ENCODE measurements at places on chromosomes 3 and 15. TPM values are rescaled to one million over a fixed set of nuclear protein-coding genes. Genes with fewer than 3 reads are reported as not detected.
A peak's percentile ranks its signal among the peaks of the same experiment; 100 is the strongest.

DNA sequence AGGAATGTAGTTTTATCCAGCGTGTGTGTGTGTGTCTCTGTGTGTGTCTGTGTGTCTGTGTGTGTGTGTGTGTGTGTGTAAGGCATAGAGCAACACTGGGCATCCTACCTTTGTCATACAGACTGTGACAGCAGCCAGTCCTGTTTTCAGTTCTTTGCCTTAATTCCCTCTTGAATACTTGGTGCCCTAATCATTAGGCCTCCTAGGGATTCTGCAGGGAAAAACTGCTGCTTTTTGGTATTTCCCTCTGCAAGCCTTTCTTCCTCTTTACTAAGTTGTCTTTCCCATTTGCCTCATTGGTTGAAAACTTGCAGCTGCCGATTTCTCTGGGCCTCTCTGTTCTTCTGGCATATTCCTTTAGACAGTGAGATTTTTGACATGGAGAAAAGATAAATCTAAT is 9.2 kb downstream of the SLC25A36 start:
- no peak for DNase-seq

RGMA gene
- 88.4 TPM for total RNA-seq

DNA sequence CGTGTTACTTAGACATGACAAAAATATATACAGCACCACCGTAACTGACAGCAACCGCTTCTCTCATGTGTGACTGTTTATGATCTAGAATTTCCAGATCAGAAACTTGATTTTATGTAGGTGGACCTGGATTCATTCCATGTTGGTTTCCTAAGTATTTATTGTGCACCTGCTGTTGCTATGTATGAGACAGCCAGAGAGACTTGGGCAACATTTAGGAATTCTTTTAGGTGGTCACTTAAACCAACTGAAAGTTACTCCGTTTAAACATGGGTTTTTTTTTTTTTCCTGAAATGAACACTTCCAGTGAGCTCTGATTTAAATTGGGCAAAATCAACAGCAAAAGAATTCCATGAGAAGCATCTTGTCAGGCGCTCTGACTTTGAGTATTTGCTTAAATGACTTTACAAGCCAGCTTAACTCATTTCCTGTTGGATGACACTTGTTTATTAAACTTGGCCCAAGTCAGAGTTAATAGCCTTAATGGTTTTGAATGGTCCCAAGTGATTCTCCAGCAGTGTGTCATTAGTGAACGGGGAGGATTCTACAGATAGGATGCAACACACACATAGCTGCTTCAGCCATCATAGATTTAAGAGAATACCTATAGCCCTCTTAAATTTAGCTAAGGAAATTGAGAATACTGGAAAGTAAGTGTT is 31.8 kb downstream of the MITF start:
- no peak for DNase-seq

DNA sequence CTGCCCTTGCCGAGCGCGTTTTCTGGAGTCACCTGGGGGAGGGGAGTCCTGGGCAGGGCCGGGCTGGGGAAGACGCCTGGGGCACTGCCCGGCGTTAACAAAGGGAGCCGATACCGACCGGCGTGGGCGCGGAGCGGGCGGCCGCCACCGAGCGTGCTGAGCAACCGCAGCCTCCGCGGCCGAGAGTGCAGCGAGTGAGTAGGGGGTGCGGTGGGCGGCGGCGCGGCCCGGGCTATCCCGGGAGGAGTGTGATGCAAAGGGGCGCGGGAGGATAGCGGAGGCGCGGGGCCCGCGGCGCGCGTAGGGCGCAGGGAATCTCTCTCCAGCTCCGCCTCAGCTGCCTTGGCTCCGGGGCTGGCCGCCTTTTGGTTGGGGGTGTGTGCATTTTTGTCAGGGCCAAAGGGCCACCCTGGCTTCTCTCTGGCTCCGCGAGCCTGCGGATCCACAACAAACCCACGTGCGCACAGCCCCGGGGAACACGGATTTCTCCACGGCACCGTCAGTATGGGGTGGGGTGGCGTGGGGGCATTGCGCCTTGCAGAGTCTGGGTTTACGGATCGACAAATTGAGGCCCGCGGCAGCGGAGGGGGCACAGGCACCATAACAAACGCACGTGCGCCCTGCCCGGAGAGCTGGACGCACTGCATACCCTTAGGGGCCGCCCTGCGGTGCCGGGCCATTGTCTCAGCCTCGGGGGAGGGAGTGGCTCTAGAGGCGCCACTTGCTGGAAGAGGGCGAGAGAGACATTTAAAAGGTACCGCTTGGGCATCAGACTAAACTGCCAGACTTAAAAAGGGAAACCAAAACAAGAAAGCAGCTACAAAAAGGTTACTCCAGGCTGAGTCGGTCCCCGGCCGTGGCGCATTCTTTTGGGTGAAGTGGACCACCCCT is 560 bp downstream of the ST6GAL1 start:
- peak; percentile 70 for DNase-seq

DNA sequence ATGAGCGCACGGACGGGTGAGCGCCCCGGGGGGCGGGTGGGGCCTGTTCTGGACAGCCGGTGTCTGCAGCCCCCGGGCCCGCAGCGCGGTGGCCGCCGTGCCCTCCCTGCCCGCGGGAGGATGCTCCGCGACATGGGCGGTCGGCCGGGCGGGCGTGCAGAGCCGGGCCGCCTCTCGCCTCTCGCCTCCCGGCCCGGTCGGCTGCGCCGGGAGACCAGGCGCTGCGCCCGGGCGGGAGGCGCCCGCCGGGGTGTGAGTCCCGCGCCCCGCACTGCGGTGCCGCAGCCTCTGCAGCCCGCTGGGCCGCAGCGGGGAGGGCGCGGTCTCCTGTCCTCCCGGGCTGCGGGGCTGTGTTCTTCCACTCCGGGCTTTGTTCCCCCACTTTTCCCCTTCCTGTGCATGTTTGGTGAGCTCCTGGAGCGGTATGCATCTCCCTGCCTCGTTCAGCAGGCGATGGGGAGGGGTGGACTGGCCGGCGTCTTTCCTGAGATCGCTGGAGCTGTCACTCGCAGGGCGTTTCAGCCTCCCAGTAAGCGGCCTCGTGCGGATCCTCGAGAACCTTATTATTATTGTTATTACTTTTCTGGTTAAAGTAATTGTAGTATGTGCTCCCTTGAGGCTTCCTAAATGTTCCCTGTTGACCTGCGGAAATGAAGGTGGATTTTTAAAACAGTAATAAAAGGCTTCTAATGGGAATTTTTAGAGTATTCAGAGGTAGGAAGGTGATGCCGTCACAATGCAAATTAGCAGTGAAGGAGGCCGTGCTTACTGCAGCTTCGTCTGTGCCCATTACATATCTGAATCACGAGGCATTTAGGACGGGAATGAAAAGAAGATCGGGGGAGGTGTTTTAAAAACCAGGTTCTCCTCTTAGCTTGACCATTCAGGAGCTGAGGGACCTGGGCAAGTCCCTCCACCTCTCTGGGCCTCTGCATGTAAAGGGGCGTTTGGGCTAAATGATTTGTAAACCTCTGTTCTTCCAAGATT is 593 bp downstream of the TMOD2 start:
- DNase-seq = peak; percentile 52

DNA sequence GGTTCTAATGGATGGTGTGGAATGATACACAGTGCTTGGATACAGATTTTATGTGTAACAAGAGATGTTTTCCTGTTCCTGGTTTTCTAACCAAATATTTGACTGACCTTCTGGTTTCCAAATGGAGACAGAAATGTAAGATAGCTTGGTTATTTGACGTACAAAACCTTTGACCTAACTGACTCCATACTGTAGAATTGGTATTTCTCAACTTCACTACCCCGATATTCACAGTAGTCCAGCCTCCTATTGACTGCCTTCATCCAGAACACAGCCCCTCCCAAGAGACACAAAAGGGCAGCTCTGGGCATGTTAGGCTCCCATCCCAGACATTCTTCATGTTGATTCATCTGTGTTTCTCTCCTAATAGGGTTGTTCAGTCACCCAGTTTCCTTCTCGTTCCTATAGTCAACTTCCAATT is 33.4 kb downstream of the MYO1E start:
- no peak for DNase-seq

- no peak for DNase-seq
Measured at GRCh38 chr3:58032186-58032585, 24.0 kb downstream of the FLNB start.

DNA sequence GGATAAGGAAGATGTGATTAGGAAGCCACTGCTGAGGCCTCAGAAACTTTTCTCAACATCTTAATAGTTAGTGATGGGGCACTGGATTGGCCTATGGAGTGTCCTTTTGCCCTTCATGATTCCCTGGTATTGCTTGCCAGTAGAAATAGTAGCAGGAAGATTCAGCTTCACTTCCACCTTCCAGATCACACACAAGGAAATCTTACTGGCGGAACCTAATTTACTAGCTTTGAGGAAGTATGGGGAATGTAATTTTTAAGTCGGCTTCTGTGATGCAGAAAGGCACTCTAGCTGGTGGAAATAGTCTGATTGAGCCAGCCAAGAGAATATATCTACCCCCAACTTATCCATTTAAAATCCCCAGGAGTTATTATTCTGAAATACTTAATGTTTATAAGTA is 46.5 kb downstream of the LPP start:
- no peak for DNase-seq

DNA sequence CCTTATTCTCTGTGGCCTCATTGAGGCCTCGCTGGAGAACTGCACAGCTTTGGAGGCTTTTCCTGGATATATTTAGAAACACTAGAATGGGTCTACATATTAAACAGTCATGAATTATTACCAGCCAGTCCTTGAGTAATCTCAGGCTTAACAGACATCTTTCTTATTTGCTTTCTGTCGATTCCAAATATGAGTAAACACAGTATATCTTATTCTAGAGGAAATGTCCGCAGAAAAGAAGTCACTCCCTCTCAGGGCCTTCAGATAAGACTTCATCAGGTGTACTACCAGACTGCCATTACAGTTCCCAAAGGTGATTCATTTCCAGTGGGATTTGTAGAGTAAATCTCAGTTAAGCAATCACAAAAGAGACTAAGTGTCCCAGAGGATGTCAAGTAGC is 310.7 kb downstream of the RBMS3 start:
- no peak for DNase-seq

GLDN gene
- 3.5 TPM for total RNA-seq

- DNase-seq = no peak
Measured at GRCh38 chr15:27323801-27324200, 352.8 kb downstream of the GABRG3 start.

DNA sequence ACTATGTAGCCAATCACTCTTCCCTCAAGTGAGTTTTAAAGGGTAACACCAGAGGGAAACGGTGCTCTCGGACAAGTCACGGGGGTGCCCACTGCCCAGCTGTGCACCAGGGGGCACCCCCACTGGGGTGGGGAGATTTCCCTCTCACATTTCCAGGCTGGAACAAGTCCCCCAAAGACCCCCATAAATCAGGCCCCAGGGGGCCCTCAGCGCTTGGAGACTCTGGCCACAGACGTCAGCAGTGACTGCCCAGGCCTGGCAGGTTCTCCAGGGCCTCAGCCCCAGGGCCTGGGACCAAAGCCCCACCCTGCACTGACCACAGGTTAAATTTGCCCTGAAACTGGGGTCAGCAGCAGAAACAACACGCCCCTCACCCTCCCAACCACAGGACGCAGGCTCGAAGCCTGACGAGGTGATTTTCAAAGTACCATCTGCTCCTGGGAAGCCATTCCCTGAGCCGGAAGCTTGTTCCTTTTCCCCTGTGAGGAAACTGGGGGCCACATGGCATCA is 17.0 kb downstream of the XXYLT1 start:
- no peak for DNase-seq

- DNase-seq = no peak
Measured at GRCh38 chr3:61947456-61947855, 386.1 kb downstream of the PTPRG start.
